ENCODE measurements at places on chromosomes 1 and 21. TPM values are rescaled to one million over a fixed set of nuclear protein-coding genes. Genes with fewer than 3 reads are reported as not detected.

The PTGS2 gene
- 3.1 TPM for total RNA-seq

- no peak for DNase-seq
These were observed 4.9 kb downstream of the ASPM start for GRCh38 chr1:197141575-197141974.

- no peak for DNase-seq
These were observed 22.3 kb upstream of the GPR137B start for GRCh38 chr1:236119943-236120484.

- DNase-seq: no peak
These were observed 26.2 kb downstream of the STUM start for GRCh38 chr1:226574591-226575435.

The CAMSAP2 gene
- total RNA-seq: 2.7 TPM

DNA sequence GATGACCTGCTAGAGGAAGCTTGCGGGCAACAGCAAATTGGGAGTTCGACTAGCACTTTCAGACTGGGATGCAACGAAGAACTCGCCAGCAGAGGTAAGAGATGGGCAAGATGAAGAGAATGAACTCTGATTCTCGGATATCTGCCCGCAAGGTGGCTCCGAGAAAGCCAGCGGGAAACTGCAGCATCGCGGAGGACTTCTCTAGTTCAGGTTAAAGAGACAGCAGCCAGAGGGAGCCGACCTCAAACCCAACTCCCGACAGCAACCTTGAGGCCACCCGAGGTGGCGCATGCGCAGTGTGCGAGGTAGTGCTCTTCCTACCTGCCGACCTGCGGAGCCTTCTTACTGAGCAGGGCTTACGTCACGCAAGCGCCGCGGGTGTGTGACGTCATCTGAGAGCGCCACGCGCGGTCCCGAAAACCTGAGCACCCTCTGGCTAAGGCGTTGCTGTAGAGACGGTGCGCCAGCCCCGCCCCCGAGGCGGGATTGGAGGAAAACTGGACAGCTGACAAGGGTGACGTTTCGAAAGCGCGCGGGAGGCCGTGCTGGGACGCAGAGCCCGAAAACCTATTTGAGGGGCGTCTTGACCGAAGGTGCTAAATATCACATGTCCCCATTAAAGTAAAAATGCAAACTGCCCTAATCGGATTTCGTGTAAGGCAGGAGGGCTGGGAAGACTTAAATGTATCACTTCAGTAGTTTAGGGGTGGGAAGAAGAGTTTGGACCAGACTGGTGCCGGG lies 110.5 kb upstream of the SLC25A33 start:
- DNase-seq: peak; percentile 96

DNA sequence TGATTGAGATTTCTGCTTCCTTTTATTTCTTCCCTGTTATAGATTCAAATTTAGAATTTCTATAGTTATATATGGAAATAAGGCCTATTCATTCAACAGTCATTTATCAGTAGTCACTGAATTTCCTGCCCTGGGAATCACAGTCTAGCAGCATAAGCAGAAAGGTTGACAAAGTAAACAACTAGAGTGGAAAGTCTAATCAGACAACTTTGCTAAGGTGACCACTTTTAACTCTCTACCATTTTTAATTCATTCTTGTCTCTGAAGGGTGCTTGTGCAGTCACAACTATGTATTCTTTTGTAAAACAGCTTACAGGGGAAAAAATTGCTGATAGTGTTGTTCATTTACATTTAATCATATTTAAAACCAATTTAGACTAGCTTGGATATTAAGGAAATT lies 66.1 kb upstream of the PLA2G4A start:
- no peak for DNase-seq

GRCh38 chr1:230109895-230110667 lies 43.0 kb downstream of the GALNT2 start:
- DNase-seq: peak; percentile 21

The TMEM79 gene
- 10.8 TPM for total RNA-seq

DNA sequence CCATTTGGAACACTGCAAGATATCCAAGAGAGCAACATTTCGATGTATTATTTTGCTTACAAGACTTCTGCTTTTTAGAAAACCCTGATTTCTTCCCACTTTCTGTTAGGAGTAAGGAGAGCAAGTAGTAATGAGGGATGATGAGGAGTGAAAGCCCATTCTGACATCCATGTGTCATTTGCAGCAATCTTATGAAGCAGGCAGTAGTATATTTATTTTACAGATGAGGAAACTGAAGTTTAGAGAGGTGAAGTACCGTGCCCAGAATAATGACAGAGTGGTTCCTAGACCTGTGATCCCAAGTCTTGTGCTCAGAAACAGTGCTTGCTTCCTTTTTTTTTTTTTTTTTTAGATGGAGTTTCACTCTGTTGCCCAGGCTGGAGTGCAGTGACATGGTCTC lies 7.1 kb upstream of the ZSCAN20 start:
- DNase-seq: no peak

The PM20D1 gene
- 0.31 TPM for total RNA-seq

- DNase-seq: no peak
These were observed 29.4 kb upstream of the SSX2IP start for GRCh38 chr1:84719543-84720217.

DNA sequence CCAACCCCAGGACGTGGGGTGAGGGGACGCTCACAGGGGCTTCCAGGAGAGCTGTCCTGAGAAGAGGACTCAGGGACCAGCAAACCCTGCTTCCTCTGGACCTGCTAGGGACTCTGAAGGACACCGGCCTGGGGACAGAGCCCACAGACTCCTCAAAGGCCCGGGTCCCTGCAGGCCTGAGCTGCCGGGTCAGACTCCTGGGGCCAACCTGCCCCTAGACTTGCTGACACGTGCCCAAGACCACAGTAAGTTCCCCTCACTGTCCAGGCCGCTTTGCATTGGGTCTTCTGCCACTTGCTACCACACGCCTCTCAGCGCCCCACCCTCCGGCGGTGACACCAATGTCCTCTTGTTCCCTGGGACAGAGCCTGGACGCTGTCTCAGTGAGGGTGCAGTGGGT lies 106.6 kb upstream of the IFFO2 start:
- DNase-seq: no peak

DNA sequence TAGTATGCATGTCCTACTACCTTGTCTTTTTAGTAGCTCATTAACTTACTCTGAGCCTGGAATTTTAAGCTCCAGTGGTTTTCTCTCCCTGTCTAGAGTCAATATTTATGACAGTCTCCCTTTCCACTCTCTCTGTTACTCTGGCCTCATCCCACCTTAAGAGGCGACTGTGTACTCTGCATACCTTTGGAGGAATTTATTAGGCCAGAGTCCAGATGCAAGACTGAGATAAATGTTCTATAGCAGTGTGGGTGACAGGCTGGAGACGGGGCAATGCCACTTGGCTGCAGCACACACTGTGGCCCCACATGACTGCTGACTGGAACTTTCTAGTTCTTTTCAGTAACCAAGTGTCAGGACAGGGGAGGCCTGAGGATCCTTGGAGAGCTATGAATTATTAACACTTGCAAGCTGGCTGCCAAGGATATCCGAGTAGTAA lies 4.1 kb upstream of the PDZK1 start:
- DNase-seq: no peak

DNA sequence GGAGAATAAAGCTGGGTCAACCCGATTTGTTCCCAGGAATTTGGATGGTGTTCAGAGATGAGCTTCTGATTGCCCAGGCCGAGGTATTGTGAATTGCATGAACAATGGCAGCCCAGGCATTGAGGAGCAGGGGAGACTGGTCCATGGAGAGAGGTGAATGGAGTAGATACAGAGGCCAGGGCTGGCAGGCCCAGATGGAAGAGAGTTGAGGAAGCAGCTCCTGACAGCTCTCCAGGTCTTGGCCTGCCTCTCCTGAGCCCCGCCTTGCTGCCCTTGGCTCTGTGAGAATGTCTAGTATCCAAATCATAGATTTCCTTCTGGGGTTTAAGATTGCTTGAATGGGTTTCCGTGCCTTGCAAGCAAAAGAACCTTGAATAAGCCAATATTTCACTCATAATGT lies 11.5 kb downstream of the ABCA4 start:
- DNase-seq: no peak

The TMEM82 gene
- total RNA-seq: not detected

DNA sequence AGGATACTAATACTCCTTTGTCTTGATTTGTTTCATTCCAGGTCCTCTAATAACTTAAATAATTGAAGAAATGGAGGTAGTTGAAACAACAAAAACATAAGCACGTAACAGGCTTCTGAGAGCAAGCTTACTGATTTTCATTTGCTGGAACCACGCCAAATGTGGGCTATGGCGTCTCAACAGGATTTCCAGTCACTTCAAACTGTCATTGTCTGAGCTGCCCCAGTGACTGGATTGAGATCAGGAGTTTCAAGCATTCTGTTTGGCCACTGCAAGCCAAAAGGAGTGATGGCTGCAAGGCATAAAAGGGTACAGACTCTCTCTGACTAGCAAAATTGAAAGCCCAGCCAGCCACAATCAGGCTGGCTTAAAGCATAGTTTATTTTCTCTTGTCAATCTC lies 289.9 kb downstream of the DPYD start:
- DNase-seq: no peak

GRCh38 chr1:202565890-202566602 lies 144.2 kb downstream of the SYT2 start:
- DNase-seq: no peak

DNA sequence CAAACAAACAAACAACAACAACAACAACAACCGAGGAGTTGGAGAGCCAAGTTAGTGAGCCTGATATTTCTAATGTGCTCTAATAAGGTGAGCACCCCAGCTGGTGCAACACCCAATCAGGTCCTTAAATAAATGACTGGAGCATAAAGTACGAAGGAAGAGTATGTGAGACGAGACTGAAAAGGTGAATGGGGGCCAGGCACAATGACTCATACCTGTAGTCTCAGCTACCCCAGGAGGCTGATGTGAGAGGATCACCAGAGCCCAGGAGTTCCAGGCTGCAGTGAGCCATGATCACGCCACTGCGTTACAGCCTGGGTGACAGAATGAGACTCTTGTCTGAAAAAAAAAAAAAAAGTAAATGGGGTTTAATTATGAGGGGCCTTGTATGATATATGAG lies 152.0 kb upstream of the ZRANB2 start:
- no peak for DNase-seq

DNA sequence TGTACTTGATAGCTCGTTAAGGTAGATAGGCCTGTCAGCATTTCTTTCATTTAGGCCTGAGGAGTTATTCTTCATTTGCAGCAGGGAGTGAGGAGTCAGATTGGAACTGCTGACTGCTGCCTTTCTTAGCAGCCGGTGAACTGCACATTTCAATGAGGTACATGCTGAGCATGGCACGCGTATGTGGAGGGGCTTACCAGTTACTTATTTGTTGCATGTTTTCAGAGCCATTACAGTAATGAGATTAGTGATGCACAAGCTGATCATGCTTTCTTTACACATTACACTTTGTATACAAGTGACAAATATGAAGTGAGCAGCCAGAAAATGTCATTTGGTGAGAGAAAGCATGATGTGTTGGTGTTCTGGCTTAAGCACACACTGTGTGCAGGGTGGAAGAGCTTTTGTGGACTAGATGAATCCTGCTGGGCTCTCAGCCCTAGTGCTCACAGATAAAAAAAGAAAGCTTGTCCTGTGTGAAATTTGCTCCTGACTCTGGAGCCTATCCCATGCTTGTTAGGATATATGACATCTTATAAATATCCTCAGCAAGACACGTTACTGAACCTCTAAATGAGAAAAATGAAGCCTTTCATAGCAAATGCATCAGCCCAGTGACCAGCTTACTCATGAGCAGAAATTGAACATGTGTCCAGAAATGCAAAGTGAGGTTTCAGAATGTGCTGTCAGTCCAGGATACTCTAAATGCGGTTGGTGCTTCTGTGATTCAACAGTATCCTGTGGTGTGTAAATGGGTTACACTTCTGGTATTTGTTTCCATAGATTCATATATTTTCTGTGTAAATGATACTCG lies 574.7 kb upstream of the ADGRL2 start:
- no peak for DNase-seq

The GALE gene
- total RNA-seq: 55.3 TPM

The VWA1 gene
- total RNA-seq: 0.31 TPM

The MAN1C1 gene
- 3.6 TPM for total RNA-seq

The SERPINC1 gene
- total RNA-seq: not detected

The CFAP74 gene
- not detected for total RNA-seq

The FCRL2 gene
- not detected for total RNA-seq

The LAMC1 gene
- 0.33 TPM for total RNA-seq

GRCh38 chr1:40662864-40663263 lies 2.6 kb downstream of the RIMS3 start:
- no peak for DNase-seq

DNA sequence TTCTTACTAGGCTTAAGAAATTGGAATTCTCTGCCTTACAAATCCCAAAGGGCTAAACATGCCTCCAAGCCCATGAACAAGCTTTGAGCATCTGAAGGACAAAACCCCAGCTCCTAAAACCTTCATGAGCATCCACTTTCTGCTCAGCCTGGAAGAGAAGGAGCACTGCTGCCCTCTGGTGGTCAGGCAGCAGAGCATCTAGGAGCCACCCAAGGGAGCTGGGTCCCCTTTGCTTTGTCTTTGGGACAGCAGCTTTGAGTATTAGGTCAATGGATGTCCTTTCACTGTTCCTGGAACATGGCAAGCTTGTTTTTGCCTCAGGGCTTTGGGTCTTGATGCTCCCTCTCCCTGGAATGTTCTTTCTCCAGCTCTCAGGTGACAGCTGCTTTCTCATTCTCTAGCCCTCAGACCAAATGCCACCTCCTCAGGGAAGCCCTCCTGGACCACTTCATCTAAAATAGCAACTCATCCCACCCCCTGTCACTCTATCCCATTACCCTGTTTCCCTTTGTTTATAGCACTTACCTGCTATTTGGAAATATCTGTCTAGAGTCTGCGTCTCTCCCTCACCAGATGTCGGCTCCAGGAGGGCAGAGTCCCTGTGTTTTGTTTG lies 25.7 kb downstream of the RAB7B start:
- peak; percentile 60 for DNase-seq

All from CD8-positive, alpha-beta memory T cell (primary cell).